Ovary (tissue), 10 donors: ENCODE measurements at places on chromosomes 12 and 14. TPM values are rescaled to one million over a fixed set of nuclear protein-coding genes. Genes with fewer than 3 reads are reported as not detected.
A peak's percentile ranks its signal among the peaks of the same experiment; 100 is the strongest.

- no peak for DNase-seq
These were observed 112.8 kb downstream of the NAV3 start for GRCh38 chr12:77943466-77943865.

GRCh38 chr12:103997286-103997900 is 31.7 kb downstream of the TDG start:
- peak; percentile 54 for DNase-seq

Gene TAS2R10
- total RNA-seq: 1.1 TPM

Gene RERG
- total RNA-seq: 36.7 TPM

DNA sequence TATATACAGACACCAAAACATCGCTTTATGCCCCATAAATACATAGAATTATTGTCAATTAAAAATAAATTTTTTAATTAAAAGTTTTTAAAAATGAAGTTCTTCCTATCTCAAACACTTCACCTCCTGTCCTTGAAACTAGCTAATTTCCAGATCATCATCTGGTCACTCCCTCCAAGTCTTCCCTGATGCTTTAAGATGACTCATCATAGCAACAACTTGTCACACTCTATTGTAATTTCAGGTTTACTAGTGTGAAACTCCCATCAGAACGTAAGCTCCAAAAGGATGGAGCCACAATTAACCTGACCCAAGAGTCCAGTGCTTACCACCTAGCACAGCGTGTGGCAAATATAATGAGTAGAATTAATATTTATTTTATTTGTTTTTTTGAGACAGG is 16.3 kb downstream of the GXYLT1 start:
- DNase-seq: no peak

Gene SGPP1
- 12.5 TPM for total RNA-seq

DNA sequence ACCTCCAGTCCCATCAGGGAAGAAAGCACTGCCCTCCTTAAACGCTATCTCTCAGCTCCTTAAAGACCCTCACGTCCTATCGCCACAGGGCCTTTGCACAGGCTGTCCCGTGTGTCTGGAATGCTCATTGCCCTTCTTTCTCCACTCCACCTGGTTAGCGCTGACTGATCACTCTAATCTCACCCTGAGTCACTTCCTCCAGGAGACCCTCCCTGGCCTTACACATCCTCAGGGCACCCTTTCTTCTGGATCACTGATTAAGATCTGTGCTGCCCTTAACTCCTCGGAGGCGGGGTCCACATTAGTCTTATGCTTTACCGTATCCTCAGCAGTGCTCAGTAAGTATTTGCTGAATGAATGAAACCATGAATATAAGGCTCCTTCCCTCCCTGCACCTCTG is 94.7 kb downstream of the SYNE3 start:
- no peak for DNase-seq

DNA sequence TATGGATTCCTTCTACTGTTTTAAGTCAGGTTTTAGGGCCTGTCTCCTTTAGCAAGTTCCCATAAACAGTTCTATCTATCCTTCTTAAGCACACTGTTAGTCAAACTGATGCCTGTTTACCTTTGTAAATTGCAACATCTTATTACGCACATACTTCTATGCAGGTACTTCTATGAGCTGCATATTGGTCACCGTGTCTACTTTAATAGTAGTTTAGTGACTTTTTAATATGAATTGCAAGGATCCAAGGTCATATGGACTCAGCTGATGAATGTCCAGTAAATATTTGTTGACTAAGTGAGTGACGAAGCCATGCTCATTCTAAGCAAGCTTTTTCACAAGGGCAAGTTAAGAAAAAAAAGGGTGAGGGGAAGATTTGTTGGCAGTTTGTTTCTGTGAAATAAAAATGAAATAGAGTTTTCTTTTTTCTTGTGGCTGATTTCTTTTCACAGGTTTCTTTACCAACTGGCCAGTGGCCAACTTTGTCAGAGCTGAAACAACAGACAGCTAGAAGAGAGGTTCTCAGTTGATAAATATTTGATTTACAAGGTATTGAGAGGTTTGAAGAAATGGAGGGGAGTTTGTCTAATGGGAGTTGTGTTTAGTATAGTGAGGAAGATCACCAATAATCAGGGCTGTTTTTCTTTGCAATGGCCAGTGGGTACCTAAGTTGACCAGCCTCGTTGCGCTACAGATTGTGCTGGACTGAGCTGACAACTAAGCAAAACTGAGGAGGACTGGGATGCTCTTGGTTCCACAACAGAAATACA is 141.1 kb downstream of the SLC15A5 start:
- no peak for DNase-seq

Gene GPR84
- 3.1 TPM for total RNA-seq

DNA sequence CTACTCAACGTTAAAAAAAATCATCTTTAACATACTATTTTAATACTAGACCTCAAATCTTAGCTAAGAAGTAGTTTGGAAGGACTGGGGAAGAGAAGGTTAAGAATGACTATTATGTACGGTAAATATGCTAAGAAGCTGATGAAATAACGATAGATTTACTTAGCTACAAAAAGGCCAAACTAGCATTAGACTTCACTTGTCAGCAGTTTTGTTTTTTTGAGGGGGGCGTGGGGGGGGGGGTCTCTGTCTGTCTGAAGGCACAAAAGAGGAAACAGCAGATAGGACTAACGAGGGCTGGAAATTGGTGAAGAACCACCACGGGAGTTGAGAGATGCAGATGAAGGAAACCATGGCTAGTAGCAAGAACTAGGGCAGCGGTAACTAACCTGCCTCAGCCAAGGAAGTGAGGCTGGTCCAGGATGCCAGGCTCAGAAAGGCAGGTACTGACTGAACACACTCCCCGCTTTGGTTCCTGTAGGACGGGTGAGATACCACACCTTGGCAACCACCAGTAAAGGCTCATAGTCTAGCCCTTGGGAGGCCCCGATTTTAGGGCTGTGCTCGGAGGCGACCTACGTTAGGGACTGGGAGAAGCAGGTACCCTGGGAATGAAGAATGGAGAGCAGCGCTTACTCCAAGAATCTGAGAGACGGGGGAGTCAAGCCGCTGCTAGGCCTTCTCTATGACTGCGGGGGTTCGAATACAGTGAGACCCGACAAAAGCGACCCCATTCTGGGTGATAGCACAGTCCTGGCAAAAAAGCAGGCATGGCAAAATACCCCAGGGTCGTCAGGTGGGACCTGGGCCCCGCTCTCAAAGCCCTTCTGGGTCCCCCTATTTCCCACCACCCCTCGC is 675 bp downstream of the NEDD8 start:
- no peak for DNase-seq

Gene MYF6
- not detected for total RNA-seq

Gene STON2
- 13.3 TPM for total RNA-seq

DNA sequence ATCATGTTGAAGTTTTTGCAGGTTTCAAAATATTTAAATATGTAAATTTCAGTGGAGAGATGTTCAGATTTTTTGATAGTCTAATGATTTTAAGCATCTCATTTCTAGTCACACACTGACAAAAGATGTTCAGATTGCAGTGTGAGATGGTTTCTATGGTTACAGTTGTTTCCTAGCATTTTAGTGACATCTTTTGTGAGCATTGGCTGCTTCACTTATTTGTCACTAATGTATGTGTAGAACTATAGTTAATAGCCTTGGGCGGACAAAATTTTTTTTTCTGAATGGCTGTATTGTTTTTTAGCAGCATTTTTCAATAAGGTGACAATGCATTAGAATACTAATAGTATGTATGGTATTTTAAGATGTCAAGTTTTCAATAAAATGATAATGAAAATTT is 315.6 kb upstream of the PRKD1 start:
- DNase-seq: no peak

Gene MEG3
- 186 TPM for total RNA-seq

- DNase-seq: no peak
These were observed 126.9 kb upstream of the PRICKLE1 start for GRCh38 chr12:42716491-42716891.

Gene GALNT6
- 10.6 TPM for total RNA-seq

DNA sequence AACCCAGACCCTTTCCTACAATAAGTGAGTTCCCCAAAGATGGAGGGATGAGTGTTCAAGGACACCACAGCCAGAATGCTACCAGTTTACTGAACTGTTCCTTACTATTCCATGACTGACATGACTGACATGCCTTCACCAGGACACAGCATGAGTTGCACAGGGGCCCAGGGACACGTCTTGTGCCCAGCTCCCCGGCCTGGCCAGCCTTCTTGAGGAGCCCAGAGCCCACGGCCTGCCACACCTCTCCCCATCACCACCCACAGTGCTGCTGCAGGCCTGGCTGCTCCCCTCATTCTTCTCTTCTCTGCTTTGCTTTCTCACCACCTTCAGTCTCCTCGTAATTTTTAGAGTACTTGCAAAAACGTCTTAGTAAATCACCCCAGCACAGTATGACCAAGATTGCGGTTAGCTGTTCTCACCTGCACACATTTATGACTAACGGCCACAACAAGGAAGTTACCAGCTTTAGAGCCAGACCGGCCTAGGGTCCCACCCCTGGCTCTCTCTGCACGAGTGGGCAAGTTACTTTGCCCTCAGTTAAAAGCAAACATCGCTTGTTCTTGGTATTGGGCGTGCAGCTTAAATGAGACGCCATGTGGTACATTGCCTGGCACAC is 18.5 kb downstream of the PPP2R5E start:
- no peak for DNase-seq

DNA sequence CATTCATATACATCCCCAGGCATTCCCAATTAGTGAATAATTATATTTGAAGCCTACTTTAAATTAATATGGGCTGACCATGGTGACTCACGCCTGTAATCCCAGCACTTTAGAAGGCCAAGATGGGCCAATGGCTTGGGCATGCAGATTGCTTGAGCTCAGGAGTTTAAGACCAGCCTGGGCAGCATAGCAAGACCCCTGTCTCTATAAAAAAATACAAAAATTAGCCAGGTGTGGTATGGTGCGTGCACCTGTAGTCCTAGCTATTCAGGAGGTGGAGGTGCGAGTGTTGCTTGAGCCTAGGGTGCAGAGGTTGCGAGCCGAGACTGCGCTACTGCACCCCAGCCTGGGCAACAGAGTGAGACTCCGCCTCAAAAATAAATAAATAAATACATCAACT is 7.6 kb upstream of the ARID2 start:
- DNase-seq: no peak

Gene REM2
- total RNA-seq: 0.12 TPM

Gene LHX5
- not detected for total RNA-seq

DNA sequence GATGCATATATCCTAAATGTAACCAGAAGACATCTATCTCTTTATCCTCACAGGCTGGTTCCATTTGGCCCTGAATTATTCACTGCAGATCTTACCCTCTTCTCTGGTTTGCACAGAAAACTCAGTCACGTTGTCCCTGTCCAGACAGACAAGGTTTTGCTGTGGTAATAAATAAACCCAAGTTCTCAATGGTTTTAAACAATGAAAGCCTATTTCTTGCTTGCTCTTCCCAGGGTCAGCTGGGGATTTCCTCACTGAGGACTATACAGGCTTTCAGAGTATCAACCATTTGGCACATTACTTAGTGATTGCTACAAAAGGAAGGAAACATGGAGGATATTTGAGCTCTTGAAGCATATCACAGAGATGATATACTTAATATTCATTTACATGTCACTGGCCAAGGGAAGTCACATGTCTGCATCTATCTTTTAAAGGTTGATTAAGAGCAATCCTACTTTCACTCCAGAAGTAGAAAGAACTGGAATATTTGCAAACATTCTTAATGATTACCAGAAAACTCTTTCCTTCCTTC is 24.4 kb upstream of the E2F7 start:
- no peak for DNase-seq
